ENCODE measurements at places on chromosomes 12 and 14.

DNA sequence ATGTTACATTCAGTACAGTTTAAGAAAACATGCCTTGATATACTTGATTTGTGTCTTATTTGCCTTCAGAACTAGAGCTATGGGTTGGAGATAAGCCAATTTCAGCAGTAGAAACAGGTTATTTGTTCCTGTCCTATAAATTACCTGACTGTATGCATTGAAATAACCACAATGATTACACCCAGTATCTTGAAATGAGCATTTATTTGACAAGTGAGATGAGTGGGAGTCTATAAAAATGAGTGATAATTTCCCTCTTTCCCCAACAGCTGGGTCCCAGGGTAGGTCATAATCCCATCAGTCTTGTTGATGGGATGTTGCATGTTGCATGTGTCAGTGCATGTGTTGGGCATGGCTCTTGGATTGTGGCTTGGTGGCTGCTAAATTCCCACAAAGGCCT, 3.7 kb downstream of the TAS2R42 start:
- no peak for DNase-seq

DNA sequence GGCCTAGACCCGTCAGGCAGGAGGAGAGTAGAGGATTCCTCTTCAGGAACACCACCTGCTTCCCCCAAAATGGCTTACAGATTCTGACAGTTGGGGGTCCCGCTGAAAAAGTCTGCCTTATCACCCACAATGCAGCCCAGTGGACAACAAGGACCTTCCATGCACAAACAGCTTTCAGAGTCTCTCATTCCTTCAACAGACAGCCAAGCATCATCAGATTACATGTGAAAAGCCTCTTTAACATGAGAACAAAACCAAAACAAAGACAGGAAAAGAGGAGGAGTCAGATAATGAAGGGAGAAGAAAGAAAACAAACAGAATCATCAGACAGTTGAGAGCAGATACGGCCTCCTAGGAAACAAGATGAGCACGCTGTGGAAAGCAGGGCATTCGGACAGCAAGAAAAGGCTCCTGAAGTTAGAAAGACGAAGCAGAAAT, 18.3 kb downstream of the KCTD10 start:
- DNase-seq, result no peak

DNA sequence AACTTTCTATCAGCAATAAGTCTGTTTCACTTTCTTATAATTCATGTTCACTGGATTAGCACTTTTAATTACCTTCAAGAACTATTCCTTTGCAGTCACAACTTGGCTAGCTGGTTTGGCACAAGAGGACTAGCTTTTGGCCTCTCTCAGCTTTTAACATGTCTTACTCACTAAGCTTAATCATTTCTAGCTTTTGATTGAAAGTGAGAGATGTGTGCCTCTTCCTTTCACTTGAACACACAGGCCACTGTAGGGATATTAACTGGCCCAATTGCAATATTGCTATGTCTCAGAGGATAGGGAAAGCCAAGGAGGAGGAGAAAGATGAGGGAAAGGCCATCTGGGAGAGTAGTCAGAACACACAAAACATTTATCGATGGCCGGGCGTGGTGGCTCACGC, 92.7 kb downstream of the PRICKLE1 start:
- no peak for DNase-seq

DNA sequence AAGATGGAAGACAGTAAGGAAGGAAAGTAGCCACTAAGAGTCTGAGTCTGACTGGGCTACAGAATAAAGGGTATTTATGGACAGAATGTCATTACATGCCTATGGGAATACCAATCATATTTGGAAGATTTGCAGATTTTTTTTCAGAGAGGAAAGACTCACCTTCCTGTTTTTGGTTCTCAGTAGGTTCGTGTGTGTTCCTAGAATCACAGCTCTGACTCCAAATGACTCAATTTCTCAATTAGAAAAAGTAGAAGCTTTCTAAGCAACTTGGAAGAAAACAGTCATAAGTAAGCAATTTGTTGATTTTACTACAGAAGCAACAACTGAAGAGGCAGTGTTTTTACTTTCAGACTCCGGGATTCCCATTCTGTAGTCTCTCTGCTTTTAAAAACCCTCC, 15.4 kb upstream of the PAPLN start:
- DNase-seq, result no peak

GRCh38 chr14:91554535-91555332, 44.6 kb upstream of the PPP4R3A start:
- no peak for DNase-seq

GRCh38 chr12:100484183-100484886, 10.7 kb downstream of the NR1H4 start:
- DNase-seq, result no peak

Data from NCI-H345 (cell line).